ENCODE measurements at places on chromosomes 5 and 9.
A peak's percentile ranks its signal among the peaks of the same experiment; 100 is the strongest.

- DNase-seq: no peak
Measured at GRCh38 chr9:136952876-136953770, 1.1 kb downstream of the LCN12 start.

GRCh38 chr5:26813235-26813634 lies 225.2 kb downstream of the CDH9 start:
- no peak for DNase-seq

DNA sequence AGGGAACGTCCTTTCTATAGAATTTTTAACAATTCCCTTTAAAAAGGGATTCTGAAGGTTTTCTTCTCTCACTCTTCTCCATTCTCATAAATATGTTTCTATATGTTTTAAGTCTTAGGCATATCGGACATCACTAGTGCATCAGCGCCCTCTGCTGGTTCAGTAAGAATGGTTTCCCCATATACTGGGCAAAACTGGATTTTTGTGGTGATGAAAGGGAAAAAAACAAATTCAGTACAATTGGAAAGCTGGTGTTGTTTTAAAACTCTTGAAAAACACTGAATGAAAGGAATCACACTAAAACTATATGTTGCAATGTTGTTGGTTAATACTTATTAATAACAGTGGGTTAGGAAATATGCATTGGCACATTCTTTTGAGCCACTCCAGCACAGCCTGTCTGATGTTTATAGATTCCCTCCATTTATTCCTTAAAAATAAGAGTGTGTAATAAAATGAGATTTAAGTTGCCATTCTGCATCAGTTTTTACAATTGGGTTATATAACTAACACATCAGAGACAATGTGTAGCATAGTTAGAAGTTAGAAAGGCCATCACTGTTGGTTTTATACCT lies 15.8 kb downstream of the CWC27 start:
- DNase-seq: peak; percentile 55

GRCh38 chr9:133514460-133515239 lies 10.1 kb downstream of the MYMK start:
- DNase-seq: no peak

DNA sequence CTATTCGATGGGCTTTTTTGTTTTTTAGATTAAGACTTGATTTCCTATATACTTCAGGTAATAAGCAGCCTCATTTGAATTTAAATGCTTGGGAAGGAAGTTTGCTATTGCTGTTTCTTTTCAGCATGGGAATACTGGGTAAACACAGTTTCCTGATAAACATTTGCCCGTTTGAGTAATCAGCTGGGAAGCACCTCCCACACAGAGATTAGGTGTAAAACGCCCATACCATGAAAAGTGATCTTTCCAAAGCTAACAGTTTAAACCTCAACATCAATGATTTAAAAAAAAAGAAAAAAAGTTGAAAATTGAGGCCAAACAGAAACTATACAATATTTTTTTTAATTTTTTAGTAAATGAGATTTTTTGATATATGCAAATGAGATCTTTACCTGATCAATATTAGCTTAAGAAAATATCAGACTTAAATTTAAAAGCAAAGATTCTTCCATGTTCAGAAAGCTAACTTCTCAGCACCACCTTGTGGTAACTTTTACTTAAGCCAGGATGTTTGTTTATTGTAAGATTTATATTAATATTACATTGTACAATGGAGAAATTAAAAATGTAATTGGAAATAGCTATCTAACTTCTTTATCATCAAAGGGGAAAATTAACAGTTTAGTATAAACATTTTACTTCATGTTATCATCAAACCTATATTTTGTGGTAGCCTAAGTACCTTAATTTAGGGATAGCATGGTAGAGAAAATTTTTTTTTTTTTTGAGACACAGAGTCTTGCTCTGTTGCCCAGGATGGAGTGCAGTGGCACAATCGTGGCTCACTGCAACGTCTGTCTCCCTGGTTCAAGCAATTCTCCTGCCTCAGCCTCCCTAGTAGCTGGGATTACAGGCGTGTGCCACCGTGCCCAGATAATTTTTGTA lies 39.8 kb downstream of the F2RL2 start:
- DNase-seq: no peak

- DNase-seq: no peak
Measured at GRCh38 chr9:98018347-98018746, 35.2 kb downstream of the ANP32B start.

- DNase-seq: peak; percentile 72
Measured at GRCh38 chr5:34686762-34687268, 30.7 kb downstream of the RAI14 start.

- DNase-seq: peak; percentile 51
Measured at GRCh38 chr9:112050544-112051475, 124.3 kb downstream of the SUSD1 start.

DNA sequence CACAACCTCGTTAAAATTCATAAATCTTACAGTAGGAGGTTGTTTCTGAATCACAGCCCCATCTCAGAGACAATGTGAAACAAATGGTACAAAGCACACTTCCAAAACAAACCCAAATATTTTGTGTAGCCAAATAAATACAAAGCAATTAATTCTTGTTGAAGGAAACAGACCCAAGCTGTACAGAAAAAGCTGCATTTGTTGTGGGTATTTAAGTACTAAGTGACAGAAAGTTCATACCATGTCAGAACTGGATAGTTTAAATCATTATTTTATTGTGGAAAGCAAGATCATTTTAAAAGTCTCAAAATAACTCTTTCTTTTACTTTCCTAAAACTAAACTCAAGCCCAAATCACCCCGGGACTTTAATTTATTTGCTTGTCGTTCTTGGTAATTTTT lies 570.7 kb downstream of the ELAVL2 start:
- DNase-seq: no peak

DNA sequence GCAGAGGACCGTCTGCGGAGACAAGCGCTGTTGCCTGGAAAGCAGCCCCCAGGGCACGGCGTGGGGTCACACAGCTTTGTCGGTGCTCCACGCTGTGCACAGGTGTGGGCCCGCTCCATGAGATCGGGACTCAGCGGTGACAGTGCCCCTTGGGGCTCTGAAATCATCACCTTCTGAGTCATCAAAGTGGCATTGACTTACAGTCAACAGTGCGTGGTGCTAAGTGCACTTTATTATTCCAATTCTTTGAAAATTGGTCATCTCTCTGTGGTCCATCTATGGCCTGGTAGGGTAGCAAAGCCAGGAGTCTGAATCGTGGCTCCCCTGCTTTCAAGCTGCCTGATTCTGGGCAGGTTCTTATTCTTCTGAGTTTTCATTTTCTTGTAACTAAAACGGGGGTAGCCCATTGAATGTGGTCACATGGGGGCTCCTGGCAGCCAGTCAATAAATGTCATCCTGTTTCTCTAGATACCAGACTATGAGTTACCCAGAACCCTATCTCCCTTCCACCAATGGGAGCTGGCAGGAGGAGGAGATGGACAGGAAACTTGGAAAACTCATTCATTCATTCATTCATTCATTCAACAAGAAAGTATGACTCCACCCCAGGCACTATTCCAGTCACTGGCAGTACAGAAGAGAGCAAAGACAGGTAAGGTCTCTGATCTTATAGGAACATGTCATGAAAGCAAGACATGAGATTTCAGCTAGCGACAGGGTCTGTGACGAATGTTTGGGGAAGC lies 20.3 kb upstream of the UNC5A start:
- DNase-seq: no peak

- peak; percentile 57 for DNase-seq
Measured at GRCh38 chr9:129176701-129177442, 1.2 kb downstream of the IER5L start.

DNA sequence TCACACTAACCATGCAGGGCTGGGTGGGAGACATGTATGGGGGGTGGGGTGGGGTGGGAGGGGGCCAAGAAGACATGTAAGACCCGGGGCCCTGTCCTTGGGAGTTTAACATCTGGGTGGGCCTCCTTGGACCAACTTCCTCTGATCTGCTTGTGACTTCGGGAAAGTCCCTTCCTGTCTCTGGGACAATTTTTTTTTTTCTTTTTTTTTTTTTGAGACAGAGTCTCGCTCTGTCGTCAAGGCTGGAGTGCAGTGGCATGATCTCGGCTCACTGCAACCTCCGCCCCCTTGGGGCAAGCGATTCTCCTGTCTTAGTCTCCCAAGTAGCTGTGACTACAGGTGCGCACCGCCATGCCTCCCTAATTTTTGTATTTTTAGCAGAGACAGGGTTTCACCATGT lies 23.8 kb upstream of the IER5L start:
- no peak for DNase-seq

DNA sequence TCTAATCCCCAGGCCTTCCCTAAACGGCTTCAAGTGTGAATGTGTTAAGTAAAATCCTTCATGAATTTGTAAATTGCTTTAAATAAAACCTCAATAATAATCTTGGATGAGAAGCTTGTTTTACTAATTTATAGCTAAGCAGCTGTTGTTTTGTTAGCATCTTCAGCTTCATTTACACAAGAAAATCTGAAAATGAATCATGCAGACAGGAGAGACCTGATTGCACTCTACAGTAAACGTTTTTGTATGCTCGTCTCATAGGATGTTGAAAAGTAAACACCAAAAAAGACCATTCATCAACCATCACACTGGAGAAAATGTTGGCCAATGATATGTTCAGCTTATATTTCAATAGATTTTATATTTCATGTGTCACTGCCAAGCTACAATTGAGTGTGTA lies 40.4 kb upstream of the MAP3K1 start:
- DNase-seq: no peak

- peak; percentile 46 for DNase-seq
Measured at GRCh38 chr5:76082772-76083554, at the start of gene SV2C. SV2C (plus strand) TSS chr5:76083383; CDS start chr5:76131751, 48,368 bp downstream.

GRCh38 chr5:14672484-14673394 lies 8.2 kb downstream of the OTULIN start:
- no peak for DNase-seq

GRCh38 chr5:17255471-17256021 lies 38.1 kb downstream of the BASP1 start:
- no peak for DNase-seq

DNA sequence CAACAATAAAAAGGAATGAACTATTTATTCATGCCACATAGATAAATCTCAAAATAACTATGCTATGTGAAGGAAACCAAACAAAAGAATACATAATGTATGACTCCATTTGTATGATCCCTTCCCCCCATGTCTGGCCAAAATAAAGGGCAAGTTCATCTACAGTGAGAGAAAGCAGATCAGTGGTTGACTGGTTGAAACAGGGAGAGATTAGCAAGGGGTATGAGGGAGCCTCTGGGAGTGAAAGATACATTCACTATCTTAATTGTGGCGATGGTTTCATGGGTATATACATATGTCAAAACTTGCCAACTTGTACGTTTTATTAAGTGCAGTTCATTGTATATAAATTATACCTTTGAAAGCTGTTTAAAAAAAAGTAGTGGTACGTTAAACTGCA lies 4.8 kb downstream of the PSMD5 start:
- no peak for DNase-seq

DNA sequence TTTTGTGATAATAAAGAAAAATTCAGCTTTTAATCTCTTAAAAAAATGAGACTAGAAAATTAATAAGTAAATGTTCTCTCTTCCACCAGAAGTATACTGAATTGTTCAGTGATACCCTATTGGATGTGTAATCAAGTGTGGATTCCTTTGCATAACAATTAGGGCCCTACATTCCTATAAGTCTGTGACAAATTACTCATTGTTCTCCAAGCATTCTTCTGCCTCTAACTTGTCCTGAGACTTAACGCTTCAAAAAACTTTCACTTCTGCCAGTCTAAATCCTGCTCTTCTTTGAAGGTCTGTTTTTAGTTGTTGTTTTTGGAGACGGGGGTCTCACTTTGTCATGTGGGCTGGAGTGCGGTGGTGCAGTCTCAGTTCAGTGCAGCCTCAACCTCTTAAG lies 9.2 kb upstream of the DDX46 start:
- DNase-seq: no peak

DNA sequence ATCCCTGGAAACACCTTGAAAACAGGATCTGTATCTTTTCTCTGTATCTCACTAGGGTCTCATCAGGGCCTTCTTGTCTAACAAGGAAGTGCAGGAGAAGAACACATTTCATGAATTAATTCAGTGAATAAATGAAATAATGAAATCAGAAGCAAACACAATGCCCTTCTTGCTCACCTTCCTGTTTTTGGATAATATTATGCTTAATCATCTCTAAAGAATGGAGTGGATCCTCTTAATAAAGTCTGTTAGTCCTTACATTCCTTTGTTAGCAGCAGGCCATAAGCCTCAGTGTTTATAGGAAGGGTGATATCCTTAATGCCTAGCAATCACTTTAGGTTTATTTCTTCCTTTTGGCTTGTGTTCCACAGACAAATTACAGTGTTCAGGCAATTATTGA lies 837.1 kb upstream of the SEMA6A start:
- DNase-seq: no peak

DNA sequence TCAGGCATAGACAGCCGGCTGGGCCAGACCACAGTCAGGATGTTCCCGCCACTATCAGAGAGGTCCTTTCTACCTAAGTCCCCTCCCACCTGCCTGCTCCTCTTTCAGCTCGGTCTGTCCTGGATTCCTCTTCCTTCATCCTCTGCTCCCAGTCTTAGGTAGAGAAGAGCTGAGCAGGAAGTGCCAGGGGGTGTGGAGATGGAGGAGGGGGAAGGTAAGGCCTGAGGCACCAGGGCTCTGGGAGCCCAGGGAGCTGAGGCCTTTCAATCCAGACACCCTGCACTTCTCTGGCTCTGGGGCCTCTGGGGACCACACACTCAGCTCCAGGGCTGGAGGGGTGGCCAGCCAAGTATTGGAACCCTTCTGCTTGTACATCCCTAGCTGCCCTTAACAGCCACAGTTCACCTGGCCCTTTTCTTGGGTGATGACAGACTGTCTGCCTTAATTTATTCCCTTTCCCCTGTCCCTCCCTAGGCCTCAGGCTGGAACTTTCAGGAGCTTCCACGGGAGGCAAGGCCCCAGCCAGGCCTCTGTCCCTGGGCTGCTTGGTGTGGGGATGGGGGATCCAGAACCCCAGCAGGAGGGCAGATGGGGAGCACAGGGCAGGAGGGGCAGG lies 15.6 kb downstream of the IRF1 start:
- DNase-seq: peak; percentile 15

- DNase-seq: no peak
Measured at GRCh38 chr5:97528941-97529340, 345.9 kb upstream of the RIOK2 start.

- DNase-seq: peak; percentile 57
Measured at GRCh38 chr5:149837680-149838269, 106.8 kb downstream of the PDE6A start.

DNA sequence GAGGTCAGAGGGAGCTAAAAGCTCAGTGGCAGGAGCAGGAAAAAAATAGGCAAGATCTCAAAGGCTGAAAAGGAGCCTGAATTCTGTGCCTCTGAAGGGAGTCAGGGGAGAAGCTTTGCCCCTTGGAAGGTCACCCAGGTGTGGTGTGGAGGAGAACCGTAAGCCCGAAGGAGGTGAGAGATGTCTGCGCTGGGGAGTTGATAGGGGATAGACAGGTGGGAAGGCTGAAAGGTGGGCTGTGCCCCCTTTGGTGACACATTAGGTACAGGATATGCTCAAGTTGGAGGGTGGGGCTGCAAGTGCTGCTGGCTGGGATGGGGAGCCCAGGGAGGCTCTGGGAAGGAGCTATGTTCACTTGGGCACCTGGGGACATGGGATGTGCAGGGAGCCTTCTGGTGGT lies 217.7 kb downstream of the PAX5 start:
- no peak for DNase-seq

GRCh38 chr5:158368686-158369085 lies 509.7 kb upstream of the CLINT1 start:
- no peak for DNase-seq
